ENCODE measurements at places on chromosomes 3 and 15.
A peak's percentile ranks its signal among the peaks of the same experiment; 100 is the strongest.

- no peak for DNase-seq
These were observed 20.1 kb downstream of the VPS8 start for GRCh38 chr3:184832044-184832443.

DNA sequence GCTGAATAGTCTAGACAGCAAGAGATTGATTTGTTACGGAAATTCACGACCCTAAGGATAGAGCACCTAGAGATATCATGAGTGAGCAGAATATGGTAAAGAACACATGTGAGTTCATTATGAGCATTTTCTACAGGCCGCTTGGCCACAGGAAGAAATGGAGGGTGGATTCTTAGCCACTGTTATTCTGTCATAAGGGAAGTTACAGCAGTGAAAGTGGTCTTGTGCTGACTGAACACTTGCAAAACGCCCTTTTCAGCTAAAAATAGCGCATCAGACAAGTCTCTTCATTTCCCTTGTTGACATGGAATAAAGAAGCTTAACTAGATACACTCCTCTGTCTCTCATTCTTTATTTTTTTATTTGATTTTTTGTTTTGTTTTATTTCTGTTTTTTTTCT lies 19.8 kb downstream of the DGKG start:
- DNase-seq, result no peak

GRCh38 chr3:135218304-135218703 lies 423.2 kb downstream of the EPHB1 start:
- DNase-seq, result no peak

DNA sequence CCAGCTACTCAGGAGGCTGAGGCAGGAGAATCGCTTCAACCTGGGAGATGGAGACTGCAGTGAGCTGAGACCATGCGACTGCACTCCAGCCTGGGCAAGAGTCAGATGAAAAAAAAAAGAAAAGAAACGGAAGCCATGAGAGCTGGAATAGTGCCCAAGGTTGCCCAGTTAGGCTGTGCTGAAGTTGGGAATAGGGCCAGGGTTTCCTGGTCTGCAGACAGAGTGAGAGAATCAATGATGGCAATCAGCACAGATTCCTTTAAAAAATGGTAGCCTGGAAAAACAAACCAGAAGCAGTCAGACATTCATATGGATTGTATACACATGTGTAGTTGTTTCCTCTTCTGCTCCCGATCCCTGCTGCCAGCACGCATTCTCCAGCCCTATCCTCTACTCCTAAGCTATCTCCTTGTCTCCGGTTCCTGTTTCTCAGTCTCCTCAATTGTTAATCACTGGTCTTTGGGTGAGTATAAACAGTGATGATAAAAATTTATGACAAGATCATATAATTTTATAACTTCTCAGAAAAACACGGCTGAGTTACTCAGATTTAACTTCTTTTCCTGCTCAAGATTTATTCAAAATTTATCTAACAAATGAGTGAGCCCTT lies 316.2 kb upstream of the UMPS start:
- DNase-seq, result no peak

DNA sequence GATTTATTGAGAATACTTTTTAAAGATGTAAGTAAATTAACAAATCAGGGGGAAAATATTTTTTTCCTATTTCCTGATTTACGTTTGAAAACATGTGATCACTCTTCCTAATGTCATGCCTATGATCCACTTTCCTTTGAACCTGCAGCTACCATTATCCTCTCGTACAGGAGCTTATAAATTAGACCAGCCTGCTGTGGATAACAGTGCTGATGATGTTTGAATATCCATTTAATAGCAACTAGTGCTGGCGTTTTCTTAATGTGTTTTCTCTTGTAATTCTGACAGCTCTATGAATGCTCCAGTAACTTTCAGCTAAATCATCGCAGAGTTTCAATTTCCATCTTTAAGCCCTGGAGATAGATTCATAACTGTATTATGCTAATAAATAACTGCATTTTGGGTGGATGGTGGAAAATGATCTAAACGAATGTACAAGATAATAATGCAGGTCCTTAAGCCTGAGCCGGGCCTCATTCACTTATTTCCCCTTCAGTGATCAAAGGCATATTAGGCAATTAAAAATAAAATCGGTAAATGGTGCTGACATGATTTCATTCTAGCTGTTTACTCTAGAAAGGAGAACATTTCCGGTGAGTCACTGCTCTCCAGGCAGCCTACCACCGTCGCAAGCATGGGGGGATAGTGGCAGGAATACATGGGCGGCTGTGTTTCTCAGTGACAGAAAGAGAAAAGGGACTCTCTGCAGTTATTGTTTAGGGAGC lies 58.5 kb upstream of the SLC24A5 start:
- no peak for DNase-seq

DNA sequence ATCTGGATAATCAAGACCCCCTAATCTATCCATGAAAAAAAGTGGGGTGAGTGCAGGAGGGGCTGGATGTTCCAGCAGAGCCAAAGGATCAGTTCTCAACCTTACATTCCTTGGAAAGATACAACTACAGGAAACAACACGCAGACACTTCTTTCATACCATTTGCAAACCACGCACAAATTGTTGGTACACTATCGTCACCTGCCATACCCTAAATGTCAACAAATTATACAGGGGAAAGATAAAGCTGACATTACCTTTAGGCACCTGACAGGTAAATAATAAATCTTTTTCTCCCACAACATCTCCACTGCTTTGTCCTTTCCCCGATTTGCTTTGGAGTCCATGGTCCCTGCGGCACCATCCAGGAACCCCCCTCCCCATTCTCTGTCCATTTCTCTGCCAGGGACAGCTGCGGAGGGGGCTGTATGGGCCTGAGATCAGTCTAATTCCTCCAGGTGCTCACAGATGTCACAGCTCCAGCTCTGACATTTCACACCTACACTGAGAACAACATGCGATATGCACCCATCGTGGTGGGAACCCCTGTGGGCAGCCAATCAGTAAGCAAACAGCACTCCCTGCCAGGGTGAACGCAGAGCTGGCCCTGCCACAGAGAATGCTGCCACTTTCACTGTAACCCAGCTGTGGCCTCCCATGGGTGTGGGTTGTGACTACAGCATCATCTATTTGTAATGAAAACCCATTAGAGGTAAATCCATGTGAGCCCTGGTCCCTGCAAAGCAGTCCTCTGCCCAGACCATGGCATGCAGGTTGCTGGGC lies 37.7 kb upstream of the BCL2L10 start:
- DNase-seq, result no peak

DNA sequence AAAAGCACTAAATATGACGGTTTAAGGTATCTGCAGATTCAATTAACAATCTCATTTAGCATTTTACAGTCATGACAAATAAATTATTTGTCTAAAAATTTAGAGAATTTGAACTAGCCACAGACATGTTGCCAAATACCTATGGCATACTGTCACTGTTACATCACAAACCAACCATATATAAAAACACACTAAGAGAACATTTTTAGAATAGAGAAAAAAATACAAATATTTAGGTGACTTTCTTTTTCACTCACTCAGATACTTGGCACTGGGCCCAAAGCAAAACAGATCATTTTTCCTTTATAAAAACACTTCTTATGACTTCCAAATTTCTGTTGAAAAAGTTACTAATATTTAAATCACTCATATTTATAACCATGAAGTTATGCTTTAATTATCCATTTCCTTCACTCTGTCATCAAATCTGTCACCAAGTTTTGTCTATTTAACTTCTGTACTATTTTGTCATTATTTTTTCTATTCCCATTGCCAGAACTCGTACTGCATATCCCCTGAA lies 644.7 kb downstream of the OTOL1 start:
- no peak for DNase-seq

GRCh38 chr15:50145451-50145872 lies 26.4 kb upstream of the ATP8B4 start:
- DNase-seq, result no peak

DNA sequence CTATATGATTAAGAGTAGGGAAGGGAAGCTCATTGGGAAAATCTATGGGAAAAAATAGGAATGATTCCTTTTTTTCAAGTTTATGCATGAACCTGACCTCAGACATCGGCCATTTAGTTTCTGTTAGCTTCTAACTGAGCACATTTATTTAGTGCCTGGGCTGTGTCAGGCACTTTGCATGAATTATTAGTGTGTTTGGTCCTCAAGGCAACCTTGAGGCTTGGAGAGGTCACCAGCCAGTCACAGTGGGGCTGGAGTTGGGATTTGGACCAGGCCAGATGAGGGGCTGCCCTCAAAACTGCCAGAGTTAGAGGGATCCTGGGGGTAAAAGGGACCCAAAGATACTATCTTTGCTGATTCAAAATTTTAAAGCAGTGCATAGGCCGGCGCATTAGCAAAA lies 8.1 kb downstream of the SIAH2 start:
- no peak for DNase-seq

- DNase-seq, result no peak
These were observed 108.5 kb downstream of the RSL24D1 start for GRCh38 chr15:55088207-55088606.

- peak; percentile 78 for DNase-seq
These were observed 40.1 kb downstream of the CDCP1 start for GRCh38 chr3:45105855-45106671.

DNA sequence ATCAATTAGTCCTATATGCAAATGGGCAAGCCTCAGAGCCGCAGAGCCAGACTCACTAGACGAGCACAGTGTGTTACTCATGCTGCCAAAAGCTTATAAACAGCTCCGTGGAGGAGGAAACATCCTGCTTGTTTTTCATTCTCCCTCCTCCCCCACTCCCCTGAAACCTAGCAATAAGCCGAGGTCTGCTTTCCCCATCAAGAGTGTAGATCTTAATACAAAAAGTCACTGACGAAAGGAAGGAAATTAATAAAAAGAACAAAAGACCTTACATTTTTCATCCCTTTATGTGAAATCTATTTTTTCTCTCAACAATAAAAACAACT lies 88.5 kb downstream of the XXYLT1 start:
- DNase-seq, result no peak

DNA sequence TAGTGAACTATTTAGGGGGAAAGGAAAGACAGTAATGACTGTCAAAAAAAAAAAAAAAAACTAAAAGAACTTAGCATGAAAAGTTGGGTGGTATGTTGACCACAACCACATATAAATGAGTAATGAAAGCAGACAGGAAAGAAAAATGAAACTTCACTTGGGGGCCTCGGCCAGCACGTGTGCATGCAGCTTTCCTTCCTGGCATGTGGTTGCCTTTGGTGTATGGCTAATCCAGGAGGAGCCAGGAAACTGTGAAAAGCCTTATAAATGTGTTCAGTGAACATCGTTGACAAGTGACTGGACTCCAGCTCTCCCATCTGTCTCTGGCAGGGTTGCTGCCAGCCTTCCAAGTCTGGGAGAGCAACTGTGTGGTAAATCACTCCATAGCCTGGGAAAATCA lies 195.1 kb downstream of the DTWD1 start:
- no peak for DNase-seq

GRCh38 chr3:66484106-66484844 lies 16.5 kb downstream of the LRIG1 start:
- no peak for DNase-seq

GRCh38 chr3:102060814-102061213 lies 211.5 kb downstream of the NFKBIZ start:
- DNase-seq, result no peak

DNA sequence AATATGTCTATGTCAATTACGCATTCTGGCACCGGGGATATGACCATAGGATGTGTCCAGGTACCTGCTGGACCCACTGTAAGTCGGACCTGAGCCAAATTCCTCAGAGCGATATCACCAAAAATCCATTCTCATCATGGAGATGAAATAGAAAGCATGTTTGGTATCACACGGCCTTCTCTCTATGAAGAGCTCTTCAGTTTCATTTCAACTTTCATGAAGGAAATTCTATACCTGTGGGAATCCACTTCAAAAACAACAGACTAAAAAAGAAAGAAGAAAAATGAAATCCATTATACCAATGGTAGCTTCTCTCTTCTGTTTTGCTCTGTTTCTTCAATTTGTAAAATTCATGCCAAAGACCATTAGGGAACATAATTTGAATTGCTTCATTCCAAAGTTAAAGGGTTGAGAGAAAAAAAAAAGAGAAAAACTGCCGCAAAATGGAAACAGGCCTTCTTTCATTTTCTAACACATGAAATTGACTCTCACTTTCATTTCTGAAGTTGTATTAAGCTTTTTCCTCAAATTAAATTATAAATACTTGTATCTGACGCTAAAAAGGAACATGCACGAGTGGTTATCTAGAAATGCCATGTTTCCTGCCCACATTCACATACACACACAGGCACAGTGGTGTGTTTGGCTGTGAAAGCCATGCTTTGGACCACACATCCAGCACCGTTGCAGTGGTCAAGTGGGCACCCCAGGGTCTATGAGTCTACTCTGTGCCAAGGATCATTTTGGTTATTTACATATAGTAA lies 46.9 kb upstream of the DIPK2A start:
- no peak for DNase-seq

DNA sequence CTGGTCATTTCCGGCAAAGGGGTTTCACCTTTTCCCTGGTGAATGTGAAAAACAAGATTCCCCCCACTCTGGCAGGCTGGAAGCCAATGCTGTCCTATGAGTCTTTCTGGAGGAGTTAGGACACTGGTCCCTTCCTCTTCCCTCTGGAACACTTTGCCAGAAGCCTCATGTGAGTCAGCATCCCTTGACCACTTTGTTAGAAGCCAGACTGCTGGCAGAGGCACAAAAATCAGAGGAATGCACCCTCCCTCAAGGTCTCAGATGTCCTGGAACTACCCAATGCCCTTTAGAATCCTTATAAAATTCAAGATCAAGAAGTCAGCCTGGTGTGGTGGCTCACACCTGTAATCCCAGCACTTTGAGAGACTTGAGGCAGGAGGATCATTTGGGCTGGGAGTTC lies 26.6 kb downstream of the ITGB5 start:
- DNase-seq, result no peak
